ENCODE measurements at places on chromosomes 3 and 15.

DNA sequence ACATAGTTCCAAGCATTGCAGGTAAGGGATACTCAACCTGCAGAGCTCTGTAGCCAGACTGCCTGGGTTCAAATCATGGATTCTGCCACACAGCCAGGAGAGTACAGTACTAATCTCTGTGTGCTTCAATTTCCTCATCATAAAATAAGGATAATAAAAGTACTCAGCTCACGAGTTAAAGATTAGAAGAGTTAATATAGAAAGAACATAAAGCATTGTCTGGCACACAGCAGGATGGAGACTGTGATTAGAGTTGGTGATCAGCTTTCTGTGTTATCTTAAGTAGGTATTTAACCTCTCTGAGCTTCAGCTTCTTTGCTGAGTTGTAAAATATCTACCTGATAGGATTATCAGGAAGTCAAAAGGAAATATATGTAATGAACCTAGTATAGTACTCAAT, 2.7 kb downstream of the CEP70 start:
- DNase-seq, result no peak

GRCh38 chr15:64807051-64807749, 18.2 kb downstream of the PIF1 start:
- no peak for DNase-seq

DNA sequence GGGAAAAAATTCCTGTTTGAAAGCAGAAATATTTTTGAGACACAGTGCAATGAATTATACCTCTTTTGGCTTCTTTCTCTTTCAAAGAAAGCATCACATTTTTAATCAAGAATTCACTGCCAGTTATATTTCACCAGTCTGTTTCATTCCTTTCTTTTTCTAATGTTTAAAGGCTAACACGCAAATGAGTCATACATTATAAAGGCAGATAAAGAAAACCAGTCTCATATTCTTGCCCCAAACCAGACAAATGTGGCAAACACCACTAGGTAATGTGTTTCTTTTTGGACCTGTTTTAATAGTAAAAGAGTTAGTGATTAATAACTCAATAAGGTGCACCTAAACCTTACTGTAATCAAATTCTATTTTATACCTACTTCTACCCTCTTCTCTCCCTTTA, 83.8 kb downstream of the PLOD2 start:
- peak; percentile 47 for DNase-seq

GRCh38 chr3:47347217-47347801, 33.5 kb upstream of the PTPN23 start:
- DNase-seq, result peak; percentile 84

DNA sequence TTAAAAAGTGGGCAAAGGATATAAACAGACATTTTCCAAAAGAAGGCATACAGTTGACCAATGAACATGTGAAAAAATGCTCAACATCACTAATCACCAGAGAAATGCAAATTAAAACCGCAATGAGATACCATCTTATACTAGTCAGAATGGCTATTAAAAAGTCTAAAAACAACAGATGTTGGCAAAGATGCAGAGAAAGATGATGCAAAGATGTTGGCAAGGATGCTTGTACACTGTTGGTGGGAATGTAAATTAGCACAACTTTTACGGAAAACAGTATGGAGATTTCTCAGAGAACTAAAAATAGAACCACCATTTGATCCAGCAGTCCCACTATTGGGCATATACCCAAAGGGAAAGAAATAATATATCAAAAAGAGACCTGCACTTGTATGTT, 53.5 kb downstream of the TLNRD1 start:
- DNase-seq, result peak; percentile 72

GRCh38 chr15:32886459-32886858, 168.7 kb downstream of the GREM1 start:
- no peak for DNase-seq

DNA sequence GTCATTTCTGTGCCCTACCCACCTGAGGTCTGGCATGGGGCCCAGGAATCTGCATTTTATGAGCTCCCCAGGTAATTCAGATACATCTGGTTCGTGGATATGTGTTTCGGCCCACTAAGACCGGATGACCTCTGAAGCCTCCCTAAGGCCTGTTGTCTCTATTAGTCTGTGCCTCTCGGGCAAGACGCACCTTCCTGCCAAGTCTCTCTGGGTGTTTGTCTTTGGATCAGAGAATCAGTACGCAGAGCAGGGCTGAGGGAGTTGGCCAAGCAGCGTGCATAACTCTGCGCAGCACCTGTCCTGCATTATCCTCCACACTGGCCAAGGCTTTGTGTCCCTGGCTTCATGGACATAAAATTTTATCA, 181.0 kb downstream of the THSD4 start:
- peak; percentile 68 for DNase-seq

DNA sequence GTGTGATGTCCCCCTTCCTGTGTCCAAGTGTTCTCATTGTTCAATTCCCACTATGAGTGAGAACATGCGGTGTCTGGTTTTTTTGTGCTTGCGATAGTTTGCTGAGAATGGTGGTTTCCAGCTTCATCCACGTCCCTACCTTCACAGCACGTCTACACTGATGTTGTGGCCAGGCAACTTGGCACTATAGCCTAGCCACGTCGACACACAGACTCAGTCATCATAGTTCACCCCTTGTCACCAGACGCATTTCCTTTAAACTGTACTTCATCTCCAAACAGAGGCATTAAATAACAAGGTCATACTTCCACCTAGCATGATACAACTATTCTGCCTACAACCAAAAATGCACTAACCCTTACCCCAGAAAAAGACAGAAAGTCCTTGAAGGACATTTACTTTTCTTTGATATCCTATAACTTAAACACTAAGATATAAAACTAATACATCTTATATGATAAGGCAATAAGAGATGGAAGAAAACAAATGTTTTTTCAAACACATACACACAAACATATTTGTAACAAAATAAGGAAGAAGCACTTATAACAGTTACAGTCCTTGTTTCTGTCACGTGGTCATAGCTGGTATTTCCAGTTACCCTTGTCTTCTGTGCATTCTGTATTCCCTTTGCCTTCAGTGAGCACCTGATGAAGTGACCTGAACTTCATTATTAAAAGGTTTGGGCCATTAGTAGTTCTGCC, 121.4 kb downstream of the KLF13 start:
- no peak for DNase-seq

DNA sequence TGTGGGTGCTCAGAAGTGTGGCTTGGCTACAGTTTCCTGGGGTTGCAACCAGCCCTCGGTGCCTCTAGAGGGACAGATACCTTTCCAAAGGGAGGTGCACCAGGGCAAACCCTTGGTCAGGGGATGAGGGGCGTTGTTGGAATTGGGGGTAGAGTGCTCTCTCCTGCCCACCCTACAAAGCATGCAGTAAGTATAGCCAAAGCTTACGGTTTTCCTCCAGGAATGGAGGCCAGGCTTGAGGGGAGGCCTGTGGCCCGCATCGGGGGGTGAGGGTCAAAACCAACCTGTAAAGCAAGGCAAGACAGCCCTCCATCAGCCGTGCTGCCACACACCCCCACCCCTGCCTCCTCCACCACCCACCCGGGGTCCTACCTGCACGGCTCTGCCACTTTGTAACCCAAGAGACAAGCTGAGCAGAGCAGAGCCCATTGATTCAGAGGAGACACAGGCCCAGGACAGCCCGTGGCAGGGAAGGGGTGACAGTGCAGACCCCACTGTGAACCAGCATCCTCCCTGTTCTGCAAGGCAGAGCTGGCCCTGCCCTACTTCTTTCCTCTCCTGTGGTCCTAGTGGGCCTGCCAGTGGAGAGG, 41.5 kb downstream of the TLE3 start:
- no peak for DNase-seq

DNA sequence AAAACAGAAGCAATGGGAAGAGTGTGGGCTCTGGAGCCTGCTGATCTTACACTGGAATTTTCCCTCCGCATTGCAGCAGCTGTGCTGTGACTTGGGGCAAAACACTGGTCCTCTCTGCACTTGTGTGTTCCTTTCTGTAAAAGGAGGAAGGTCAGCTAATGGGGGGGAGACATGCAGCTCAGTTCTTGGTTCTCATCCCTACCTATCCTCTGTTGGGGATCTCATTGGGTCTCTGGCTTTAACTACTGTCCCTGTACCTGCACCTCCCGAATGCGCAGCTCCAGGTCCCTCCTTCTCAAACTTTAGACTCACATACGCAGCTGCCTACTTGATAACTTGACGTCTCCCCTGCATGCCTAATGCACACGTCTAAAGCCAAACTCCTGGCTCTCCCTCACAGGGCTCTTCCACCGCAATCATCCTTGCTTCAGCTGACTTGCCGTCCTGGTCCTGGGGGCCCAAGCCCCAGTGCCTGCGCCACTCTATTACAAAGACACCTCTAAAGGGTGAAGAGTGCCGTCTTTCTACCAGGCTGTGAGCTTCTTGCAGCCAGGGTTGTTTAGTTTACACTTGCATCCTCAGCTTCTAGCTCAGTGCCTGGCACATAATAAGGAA, 5.9 kb upstream of the TMEM44 start:
- no peak for DNase-seq

GRCh38 chr3:114508976-114509375, 215.1 kb downstream of the TIGIT start:
- no peak for DNase-seq

DNA sequence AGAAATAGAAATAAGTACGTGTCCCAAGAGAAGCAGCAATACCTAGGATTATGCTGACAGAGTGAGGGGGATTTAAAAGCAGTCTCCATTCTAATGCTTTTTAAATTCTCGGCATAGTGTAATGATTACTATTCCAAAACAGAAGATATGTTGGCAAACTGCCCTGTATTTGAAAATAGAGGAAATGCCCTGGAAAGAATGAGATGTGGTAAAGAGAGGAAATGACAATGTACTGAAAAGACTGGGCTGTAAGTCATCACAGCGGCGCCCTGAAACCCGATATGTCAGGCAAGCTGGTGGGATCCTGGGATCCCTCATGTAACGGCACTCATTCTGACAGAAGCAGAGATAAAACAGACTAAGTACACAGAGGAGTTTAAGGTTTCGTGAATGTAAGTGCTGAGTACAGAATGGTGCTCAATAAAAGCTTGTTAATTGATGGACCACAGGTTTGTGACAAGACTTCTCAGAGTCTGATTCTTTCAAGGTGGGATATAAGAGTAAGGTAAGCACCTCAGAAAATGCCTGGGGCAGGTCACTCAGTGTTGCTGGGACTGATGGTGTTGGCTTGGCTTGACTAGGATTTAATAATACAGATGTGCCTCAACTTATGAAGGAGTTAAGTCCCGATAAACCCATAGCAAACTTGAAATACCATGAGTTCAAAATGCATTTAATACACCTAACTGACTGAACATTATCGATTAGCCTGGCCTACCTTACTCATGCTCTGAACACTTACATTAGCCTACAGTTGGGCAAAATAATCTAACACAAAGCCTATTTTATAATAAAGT, 91.4 kb downstream of the NFKBIZ start:
- DNase-seq, result peak; percentile 93

- no peak for DNase-seq
These were observed 28.5 kb downstream of the MCTP2 start for GRCh38 chr15:94259863-94260262.

DNA sequence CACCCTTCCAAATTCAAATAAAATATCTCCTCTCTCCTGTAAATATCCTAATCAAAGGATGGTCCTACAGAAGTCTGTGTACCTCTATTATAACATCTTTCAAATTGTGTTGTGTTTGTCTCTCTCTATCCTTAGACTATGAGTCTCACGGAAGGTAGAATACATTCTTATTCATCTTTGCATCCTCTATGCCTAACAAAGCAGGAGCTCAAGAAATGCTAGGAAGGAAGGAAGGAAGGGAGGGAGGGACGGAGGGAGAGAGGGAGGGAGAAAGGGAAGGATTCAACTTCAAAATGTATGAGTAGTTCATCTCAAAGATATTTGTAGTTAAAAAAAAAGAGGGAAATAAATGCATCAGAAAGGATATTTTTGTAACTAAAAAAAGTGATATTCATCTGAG, 150.0 kb downstream of the RTP4 start:
- no peak for DNase-seq

DNA sequence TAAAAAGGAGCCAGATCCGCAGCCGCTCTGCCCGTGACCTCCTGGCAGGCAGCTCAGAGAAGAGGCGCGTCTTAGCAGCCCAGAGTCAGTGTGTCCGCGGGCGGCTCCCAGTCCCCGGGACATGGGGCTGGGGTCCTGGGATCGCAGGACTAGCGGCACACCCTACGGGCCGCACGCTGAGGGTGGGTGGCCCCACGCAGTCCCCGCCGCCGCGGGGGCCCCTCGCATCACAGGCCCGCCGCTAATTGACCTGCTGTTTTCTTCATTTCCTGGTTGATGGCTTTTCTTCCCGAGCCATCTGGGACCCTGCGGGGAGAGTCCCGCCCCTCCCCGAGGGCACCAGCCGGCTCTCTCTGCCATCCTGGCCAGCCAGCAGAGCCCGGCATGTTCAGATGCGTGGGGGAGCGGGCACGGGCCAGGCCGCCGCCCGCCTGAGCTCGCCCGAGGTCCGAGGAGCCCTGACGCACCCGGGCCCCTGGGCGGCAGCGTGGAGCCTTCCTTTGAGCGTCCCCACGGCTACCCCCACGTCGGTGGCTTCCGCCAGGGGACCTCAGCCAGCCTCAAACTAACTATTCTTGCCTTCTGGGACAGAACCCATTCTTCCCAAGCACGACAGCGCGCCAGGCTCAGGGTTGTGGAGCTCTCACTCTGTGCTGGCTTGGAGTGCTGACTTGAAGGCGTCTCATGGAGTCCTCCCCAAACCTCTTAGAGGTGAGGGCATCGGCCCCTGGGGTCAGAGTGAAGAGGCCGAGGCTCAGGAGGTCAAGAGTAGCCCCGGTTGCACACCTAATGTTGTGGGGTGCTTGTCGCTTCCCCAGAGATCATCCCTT, 34.6 kb upstream of the CACNA2D3 start:
- DNase-seq, result peak; percentile 22

GRCh38 chr3:12999147-13000140, 73.8 kb downstream of the IQSEC1 start:
- peak; percentile 91 for DNase-seq

- DNase-seq, result no peak
These were observed 1.5 kb downstream of the STXBP5L start for GRCh38 chr3:120909602-120909878.

- peak; percentile 4 for DNase-seq
These were observed 758 bp downstream of the SELENOK start for GRCh38 chr3:53890726-53891475.

DNA sequence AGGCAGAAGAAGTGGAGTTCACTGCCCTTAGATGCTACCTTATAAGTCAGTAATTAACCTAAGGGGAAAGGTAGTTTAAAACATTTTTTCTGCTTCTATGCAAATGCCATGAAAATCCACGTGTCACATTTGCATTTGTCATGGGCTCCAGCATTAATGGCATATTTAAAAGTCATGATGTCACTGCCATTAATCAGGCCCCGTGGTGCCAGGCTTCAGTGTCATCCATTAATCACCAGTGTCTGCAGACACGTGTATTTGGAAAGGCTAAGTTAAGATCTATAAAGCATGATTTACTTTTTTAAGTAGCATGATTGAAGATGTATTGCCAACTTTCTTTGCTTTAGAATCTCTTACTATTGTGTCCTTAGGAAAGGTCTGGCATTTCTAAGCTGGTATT, 857.8 kb downstream of the TUSC7 start:
- DNase-seq, result no peak
